ENCODE measurements at places on chromosomes 4 and X. TPM values are rescaled to one million over a fixed set of nuclear protein-coding genes. Genes with fewer than 3 reads are reported as not detected.

TREX2 gene
- total RNA-seq = 0.78 TPM

HERC5 gene
- 15.4 TPM for total RNA-seq

CYLC1 gene
- total RNA-seq = not detected

DSPP gene
- total RNA-seq = not detected

PABPC4L gene
- 3.8 TPM for total RNA-seq

- DNase-seq = peak; percentile 32
These were observed 251.4 kb upstream of the DDX53 start for GRCh38 chrX:22748093-22748999.

DNA sequence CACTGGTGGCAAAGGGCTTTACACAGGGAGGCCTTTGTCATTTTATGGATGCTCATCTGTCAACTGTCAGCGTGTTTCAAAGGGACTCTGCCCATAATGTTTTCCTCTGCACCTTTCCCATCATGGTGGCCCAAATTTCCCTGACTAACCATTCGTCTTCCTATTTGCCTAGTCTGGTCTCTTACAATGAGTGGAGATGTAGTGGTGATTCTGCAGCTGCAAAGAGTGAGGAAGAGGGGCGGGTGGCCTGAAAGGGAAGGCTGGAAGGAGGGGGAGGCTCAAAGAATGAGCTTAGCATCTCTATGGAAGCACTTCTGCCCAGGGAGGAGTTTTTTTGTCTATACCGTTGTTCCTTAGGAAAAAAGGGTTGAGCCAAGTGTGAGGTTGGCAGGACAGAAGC, 447.5 kb downstream of the NKX6-1 start:
- DNase-seq = no peak

DNA sequence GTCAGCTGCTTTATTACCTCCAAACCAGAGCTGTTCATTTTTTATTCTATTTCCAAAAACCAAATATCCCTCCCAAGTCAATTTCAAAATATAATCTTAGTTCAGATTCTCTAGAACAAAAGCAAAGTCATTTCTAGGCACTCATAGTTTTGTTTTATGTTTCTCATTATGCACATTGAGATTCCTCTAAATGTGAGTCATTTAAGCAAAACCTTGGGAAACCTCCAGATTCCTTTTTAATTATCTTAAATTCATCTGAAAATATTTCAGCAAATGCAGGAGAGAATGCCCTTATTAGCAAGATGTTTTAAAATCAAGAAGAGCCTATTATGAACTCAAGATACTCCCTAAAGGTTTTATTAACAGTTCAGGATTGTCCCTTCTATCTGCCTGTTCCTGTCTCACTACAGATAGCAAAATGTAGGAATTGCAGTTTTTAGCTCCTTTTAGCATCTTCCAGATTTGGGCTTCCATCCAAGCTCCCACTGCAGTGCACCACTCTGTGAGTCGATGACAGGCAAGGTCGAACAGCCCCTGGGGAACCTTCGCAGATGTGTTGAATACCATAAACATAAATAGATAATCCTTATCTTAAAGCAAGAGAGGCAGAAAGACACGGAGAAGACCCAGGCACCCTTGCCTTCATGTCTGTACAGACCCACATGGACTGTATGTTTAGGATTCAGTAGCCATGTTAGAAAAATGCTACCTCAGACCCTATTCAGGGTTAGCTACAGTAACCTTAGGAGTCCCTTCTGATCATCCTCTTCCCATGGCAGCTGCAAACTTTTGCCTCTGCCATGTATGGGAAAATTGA, 11.3 kb upstream of the SLC9A7 start:
- no peak for DNase-seq

DNA sequence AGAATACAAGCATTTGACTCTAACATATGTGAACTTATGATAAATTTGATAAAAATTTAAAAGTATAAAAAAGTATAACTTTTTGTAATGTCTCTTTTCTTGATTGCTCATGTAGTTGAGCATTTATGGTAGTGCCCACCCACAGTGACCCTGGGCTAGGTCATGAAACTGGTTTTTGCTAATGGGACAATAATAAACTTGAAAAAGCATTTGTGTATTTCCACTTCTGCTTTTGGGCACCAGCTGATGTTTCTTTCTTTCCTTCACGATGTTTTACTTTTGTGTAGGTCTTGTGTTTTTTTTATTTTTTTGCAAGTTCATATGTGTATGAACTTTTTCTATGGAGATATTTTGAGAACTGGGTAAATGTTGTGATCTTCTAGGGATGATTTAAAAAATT, 313.1 kb downstream of the CBLL2 start:
- no peak for DNase-seq

GRCh38 chrX:133668225-133668931, 253.1 kb upstream of the GPC4 start:
- no peak for DNase-seq
